Non-pigmented ciliary epithelial cell (primary cell): ENCODE measurements at places on chromosomes 5 and 9.

GRCh38 chr9:107942856-107943255, 453.3 kb upstream of the KLF4 start:
- DNase-seq = no peak

- no peak for DNase-seq
Measured at GRCh38 chr9:80899208-80899607, 790.1 kb downstream of the TLE1 start.

GRCh38 chr5:72815580-72816283, 729 bp upstream of the TNPO1 start:
- no peak for DNase-seq

DNA sequence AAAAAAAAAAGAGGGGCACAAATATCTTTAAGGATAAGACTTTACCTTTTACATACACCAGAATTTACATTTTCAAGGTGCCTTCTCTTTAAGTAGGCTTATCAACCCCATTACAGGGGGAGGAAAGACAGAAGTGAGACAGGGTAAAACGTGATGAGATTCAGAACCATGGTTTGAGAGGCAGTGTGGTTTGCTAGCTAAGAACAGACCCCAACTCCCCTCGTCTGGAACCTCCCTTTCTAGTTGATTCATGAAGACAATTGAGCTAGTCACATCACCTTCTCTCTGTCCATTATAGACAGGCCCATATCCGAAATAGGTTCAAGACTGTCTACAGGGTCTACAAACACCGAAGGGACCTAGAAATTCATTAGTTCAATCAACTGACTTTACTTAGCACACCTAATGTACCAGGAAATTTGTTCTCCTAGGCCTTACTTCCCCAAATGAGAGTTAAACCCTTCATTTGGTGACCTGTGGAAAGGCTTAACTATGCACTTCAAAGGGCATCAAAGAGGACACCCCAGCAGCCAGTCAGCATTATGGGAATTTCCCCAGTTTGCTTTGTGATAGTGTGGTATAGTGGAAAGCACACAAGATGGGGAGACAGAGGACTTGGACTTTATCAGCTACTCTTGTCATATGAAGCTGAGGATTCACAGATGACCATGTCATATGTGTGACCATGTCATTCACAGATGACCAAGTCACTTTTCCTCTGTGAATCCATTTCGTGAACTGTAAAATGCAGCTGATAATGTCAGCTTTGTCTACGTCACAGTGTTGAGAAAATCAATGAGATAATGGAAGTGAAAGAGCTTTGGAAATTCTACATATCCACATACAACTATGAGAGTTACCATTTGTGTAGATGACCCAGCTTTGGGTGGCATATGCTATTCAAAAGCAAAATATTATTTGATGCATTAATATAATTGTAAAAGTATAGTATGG, 40.2 kb upstream of the CYFIP2 start:
- no peak for DNase-seq

GRCh38 chr9:135294836-135295235, 184.7 kb upstream of the PPP1R26 start:
- no peak for DNase-seq

- DNase-seq = no peak
Measured at GRCh38 chr9:133355881-133356357, 368 bp downstream of the SURF1 start.

DNA sequence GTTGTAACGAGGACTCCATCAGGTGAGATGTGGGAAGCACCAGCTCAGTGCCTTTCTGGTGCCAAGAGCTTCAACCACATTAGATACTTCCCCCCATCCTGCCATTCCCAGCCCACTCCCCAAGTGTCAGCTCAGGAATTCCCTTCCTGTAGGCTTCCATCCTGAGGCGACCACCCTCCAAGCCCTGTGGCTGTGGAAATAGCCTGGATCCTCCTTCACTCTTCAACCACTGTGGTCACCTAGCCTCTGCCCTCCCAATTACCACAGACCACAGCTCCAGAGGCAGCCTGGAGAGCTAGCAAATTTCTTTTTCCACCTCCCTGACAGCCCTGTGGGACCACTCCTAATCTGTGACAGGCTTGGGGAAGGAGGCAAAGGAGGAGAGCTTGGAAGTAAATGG, 219.8 kb upstream of the MAP3K1 start:
- DNase-seq = no peak

DNA sequence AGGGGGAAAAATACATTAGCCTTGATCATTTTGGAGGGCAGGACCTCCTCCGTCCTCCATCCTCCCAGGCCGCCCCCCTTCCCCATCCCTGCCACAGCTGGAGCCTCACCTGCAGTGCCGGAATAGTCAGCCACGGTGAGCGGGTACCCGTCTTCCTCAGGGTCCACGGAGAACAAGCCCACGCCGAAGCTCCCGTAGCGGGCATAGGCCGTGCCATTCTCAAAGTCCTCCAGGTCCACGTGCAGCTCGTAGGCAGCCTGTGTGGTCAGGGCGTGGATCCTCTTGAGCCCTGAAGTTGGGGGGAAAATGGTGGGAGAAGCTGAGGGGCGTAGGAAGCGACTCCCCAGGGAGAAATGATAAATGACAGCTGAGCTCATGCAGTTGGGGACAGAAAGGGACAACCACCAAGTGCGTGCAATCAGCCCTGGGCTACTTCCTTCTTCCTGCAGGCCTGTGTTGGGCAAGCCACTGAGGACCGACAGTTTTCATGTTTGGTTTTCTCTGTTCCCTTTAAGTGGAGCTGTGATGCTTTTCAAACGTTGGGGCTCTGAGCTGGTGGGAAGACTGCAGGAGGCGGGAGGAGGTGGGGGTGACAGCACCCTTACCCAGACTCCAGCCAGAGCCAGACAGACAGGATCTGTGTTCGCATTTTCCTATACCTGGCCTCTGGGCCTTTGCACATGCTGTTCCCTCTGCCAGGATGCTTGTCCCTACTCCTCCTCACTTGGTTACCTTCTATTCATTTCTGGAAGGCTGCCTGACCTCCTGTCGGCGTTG, 8.7 kb upstream of the QRFP start:
- no peak for DNase-seq

GRCh38 chr5:157045601-157046000, 13.3 kb downstream of the HAVCR1 start:
- no peak for DNase-seq

DNA sequence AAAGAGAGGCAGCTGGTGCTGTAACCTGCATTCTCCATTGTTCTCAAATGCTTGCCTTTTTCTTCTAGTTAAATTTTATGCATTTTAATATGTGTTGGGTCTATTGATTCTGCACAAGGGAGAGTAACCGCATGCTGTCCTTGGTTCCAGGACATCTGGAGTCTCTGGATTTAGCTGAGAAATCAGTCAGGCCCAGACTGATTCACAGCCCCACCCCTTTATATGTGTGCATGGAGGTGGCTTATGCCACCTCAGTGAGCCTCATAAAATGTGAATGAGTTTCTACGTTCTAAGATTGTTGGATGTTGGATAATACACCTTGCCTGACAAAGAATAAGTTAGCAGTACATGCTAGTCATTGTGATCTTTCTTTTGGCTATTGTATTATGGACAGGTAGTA, 110.1 kb upstream of the PANK3 start:
- DNase-seq = no peak

- no peak for DNase-seq
Measured at GRCh38 chr5:95778713-95779436, 43.7 kb downstream of the GLRX start.

- DNase-seq = no peak
Measured at GRCh38 chr5:98796197-98796972, 22.9 kb downstream of the RGMB start.

DNA sequence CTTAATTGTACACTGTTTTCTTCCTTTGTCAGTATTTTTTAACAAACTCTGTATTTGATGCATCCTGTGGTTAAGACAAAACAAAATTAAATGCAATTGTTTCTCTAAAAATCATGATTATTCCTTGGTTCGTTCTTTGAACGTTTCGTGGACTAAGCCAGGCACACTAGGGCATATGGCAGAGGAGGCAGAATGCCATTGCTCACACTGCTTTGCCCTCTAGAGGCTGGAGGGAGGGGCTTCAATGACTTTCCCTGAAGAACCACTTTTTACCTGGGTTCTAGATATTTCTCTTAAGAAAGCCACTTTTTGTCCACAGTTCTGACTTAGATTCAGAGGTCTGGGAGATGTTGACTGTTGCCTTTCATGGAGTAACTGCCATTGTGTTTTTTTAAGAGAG, 236.2 kb upstream of the ADAMTSL1 start:
- no peak for DNase-seq

GRCh38 chr5:160174780-160175437, 54.4 kb upstream of the FABP6 start:
- DNase-seq = no peak

DNA sequence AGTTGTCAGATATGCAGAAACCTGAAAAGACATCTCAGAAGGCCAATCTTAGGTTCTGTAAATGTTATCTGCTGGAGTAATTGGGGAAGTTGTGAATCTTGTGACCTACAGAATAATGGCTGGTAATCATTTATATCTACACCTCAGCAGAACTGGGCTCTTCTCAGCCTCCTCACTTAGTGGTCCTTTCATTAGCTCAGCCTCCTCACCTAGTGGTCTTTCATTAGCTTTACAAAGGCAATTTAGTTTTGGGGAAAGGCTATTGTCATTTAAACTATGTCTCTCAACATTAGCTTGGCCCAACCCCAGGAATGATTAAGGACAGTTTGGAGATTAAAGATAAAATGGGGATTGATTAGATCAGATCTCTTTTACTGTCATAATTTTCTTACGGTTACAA, 284.2 kb upstream of the SGCD start:
- no peak for DNase-seq

GRCh38 chr5:168076561-168076991, 214.9 kb upstream of the WWC1 start:
- no peak for DNase-seq

DNA sequence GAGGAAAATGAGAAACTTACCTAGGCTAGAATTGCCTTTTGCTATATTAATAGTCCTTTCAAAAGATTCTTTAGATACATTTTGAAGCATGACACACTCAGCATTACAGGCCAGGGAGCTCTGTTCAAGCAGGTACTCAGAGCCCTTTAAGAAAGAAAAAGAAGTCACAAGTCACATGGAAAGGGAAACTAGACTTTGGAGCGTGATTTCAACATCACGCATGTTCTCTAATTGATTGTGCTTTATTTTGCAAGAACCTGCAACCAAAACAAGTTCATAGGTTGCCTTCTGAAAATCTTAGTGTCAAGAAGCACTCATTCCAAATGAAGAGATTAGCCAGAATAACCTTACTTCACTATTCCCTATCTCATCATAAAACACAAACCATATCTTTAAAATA, 103.8 kb downstream of the MPDZ start:
- DNase-seq = no peak

DNA sequence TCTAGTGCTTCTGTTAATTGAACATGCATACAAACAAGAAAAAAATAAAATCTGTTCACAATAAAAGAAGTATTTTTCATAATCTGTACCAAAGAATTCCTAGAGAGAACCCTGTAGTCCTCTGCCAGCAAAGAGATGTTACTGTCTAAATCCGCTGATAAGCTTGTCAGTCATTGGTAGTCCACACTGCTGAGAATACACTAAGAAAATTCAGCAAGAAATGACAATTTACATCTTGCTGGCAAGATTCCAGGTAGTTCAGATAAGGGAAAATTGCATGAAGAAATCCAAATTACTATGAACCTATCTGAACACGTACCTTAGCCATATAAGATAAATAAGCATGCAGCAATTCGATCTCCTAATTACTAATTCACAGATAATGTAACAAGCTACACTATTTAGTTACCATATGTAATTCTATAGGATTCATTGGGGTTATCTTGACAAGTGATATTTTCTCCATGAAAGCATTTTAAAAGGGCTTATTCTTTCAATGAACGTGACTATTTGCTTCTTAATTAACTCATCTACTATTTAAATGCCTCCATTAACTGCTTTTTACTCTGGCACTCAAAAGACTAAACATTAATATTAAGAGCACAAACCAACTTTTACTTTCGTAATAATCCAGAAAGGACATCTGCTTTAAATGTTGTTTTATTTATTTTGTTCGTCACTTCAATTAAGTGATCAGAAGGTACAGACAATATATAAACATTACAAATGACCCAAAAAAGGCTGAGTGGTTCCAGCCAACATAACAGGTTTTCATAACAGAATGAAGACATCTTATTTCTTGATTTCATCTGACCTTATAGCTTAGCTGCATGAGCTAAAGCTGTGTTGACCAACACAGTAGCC, 9.7 kb downstream of the MPDZ start:
- no peak for DNase-seq

DNA sequence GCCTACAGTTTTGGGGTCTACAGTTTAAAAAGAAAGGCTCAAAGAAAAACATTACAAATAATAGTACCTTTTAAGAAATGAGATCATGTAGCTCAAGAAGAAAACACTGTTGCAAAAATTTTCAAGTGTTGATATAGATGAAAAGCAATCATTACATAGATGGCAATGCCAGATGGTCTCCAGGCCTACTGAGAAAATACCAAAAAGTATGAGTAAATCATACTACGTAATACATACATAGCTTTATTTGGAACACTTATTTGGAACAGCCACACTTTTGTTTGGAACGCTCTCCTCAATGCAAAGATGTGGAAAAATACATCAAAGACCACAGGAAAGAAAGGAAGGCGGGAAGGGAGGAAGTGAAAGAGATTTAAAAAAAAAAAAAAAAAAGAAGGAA, 44.1 kb downstream of the MARCHF11 start:
- no peak for DNase-seq

DNA sequence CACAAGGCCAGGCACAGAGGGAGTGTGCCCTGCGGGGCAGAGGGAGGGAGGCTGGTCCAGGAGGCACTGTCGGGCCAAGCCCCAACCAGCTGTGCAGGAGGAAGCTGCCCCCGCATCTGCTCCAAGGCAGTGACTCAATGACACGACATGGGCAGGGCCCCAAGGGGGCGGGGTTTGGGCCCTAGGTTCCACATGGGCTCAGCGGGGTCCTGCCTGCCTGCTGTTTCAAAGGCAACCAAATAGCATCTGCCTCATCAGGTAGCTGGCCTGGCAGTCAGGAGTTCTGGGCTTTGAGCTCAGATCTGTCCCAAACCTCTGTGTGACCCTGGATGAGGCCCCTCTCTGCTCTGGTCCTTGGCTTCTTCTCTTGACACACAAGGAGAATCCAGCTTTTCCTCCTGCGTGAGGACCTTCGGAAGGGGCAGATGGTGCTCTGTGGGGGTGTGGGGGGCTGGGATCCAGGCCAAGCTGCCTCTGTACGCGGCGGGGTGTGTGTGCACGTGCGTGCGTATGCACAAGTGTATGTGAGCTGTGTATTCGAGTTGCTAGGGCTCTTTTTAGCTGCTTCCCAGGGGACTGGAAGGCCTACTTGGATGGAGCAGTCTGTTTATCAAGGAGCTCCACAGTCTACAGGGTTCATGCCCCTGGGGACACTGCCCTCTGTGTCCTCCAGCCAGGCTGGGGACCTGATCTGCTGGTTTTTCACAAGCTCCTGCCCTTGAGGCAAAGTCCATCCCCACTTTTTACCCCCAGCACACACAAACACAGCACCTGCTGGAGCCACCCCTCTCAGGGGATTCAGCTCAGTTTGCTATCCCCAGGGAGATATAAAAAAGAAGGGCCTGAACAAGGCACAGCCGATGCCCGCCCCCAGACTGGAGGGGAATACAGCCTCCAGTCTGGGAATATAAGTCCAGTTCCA, 138.9 kb downstream of the RGS3 start:
- DNase-seq = no peak
